ENCODE measurements at places on chromosomes 6 and 20. TPM values are rescaled to one million over a fixed set of nuclear protein-coding genes. Genes with fewer than 3 reads are reported as not detected.

GRCh38 chr20:51106011-51106410 lies 83.1 kb upstream of the KCNG1 start:
- peaks cover 20% of the 10 kb centered on the region for H3K27me3 ChIP-seq
- H3K4me3 ChIP-seq = no peak overlapping the region
- no peaks in the 10 kb centered on the region for H3K36me3 ChIP-seq
- DNase-seq = no peak

DNA sequence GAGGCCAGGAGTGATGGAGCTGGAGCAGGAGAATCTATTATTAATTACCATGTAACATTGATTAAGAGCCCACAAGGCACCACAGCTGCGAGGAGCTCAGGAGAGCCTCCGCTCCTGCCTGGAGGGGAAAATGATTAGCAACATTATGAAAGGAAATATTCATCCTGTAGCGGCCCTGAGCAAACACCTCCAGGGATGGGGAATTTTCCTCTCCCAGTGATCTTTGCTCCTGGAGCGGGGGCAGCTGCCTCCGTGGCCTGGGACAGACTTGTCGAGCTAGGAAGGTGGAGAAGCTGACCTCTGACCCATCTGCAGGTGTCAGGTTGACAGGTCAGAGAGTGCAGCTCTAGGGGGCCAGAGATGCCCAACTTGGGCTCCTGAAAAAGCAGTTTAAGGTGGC lies 40.1 kb upstream of the SIRPA start:
- no peak overlapping the region for H3K27ac ChIP-seq
- H3K4me3 ChIP-seq = no peak overlapping the region
- H3K27me3 ChIP-seq = peaks cover 5% of the 10 kb centered on the region
- DNase-seq = no peak
- peaks cover 7% of the 10 kb centered on the region for H3K4me1 ChIP-seq

Gene MOCS1
- total RNA-seq = 0.69 TPM

- peak within 1 kb of the TSS; percentile 31 for H3K27ac ChIP-seq
- peaks cover 13% of the 10 kb centered on the region for H3K4me1 ChIP-seq
- H3K4me3 ChIP-seq = peak within 1 kb of the TSS; percentile 84
- DNase-seq = peak; percentile 83
- H3K36me3 ChIP-seq = peaks cover 6% of the 10 kb centered on the region
Measured at GRCh38 chr6:13924949-13925881, at the start of gene RNF182. TSS of gene RNF182 (plus strand) at chr6:13924952. CDS start at chr6:13977120, 52,168 bp downstream.

- no peaks in the 10 kb centered on the region for H3K36me3 ChIP-seq
- H3K27ac ChIP-seq = no peak overlapping the region
- no peak overlapping the region for H3K4me3 ChIP-seq
- DNase-seq = peak; percentile 2
Measured at GRCh38 chr6:117028256-117028655, 151.2 kb downstream of the RFX6 start.

- DNase-seq = no peak
- H3K36me3 ChIP-seq = no peaks in the 10 kb centered on the region
- H3K27me3 ChIP-seq = no peaks in the 10 kb centered on the region
Measured at GRCh38 chr6:145548933-145549648, 186.2 kb downstream of the EPM2A start.

GRCh38 chr6:109240370-109241084 lies 141.7 kb downstream of the CD164 start:
- no peaks in the 10 kb centered on the region for H3K36me3 ChIP-seq
- DNase-seq = no peak
- H3K4me3 ChIP-seq = no peak overlapping the region
- H3K27me3 ChIP-seq = no peaks in the 10 kb centered on the region

- H3K27ac ChIP-seq = no peak overlapping the region
- no peaks in the 10 kb centered on the region for H3K4me1 ChIP-seq
- peaks cover 4% of the 10 kb centered on the region for H3K27me3 ChIP-seq
- no peaks in the 10 kb centered on the region for H3K36me3 ChIP-seq
- no peak overlapping the region for H3K4me3 ChIP-seq
Measured at GRCh38 chr6:163319609-163320366, 94.7 kb upstream of the QKI start.

Gene KCNK16
- not detected for total RNA-seq

DNA sequence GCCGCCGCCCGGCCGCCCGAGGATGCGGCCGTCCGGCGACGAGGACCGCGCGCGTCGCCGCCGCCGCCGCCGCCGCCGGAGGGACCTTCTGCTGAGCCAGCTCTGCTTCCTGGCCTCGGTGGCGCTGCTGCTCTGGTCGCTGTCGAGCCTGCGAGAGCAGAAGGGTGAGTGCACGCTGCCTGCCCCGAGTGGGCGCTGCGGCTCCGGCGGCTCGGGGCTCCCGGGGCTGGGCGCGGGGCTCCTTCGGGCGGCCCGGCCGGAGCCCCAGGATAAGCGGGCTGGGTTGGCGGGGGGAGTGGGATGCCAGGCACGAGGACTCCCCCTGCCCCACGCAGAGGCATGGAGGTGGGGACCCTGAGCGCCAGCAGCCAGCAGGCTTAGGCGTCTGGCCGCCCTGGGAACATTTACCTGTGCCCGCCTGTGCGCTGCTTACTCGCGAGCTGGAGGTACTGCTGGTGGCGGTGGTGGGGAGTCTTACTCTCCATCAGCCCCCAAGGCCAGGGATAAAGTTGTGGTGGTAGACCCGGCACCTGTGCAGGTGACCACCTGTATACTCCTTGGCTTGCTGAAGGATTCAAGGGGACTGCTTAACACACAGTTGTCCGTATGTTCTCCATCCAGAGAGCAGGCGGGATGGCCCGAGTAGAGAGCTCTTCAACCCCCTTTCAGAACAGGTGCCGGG lies 520 bp downstream of the SLC24A3 start:
- peak; percentile 59 for DNase-seq
- no peaks in the 10 kb centered on the region for H3K4me1 ChIP-seq
- H3K27me3 ChIP-seq = peaks cover 36% of the 10 kb centered on the region
- no peak overlapping the region for H3K4me3 ChIP-seq
- no peak overlapping the region for H3K27ac ChIP-seq
- no peaks in the 10 kb centered on the region for H3K36me3 ChIP-seq

Gene CAGE1
- 0.31 TPM for total RNA-seq

GRCh38 chr20:23586735-23587525 lies 18.6 kb upstream of the CST9L start:
- no peak for DNase-seq
- no peaks in the 10 kb centered on the region for H3K4me1 ChIP-seq
- no peaks in the 10 kb centered on the region for H3K36me3 ChIP-seq

Gene DDO
- total RNA-seq = not detected

DNA sequence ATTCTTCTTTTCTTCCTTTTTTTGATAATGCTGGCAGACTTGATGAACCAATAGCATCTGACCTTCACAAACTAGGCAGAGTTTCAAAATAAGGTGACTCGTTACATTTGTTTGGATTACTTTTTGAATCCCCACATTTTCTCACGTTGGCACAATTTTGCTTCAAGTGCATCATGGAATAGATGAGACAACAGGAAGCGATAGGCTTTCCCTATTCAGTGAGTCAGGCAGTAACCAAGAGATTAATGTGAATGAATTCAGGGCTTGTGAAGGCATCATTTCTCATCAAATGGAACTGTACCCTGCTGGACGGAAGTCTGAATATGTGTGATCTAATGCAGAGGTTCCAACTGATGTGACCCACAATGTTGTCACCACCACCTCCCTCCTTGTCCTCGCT lies 10.7 kb downstream of the RFPL4B start:
- no peaks in the 10 kb centered on the region for H3K36me3 ChIP-seq
- no peak overlapping the region for H3K4me3 ChIP-seq
- peaks cover 2% of the 10 kb centered on the region for H3K27me3 ChIP-seq
- H3K27ac ChIP-seq = no peak overlapping the region
- no peaks in the 10 kb centered on the region for H3K4me1 ChIP-seq
- no peak for DNase-seq

- no peak overlapping the region for H3K27ac ChIP-seq
- no peak for DNase-seq
- peaks cover 3% of the 10 kb centered on the region for H3K27me3 ChIP-seq
- no peak overlapping the region for H3K4me3 ChIP-seq
Measured at GRCh38 chr6:136209496-136209895, 40.6 kb downstream of the MTFR2 start.

DNA sequence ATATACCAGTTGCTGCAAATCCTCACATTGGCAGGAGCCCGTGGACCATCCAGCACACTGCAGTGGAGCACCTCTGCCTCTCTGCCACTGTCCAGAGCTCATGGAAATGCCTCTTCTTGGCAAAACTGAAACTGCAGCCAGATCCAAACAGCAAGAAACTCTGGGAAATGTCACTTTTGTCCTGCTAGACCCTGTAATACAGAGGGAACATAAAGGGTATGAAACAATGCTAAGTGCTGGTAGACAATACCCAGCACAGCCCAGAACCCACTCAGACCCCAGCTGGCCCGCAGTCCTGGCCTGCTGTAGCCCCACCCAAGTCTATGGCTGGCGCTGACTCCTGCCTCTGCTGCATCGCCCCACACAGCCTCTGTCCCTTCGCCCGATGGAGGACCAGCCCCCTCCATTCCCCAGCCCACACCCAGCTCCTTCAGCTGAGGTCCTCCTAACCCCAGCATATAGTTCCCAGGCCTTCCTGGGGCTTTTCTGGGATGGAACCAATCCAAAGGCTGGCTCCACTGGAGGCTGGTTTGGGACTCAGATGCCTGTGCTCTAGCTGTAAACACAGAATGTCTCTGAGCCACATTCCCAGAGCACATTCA lies 242.5 kb downstream of the LRFN2 start:
- no peak for DNase-seq
- no peaks in the 10 kb centered on the region for H3K36me3 ChIP-seq
- H3K4me1 ChIP-seq = peaks cover 8% of the 10 kb centered on the region
- H3K4me3 ChIP-seq = no peak overlapping the region
- peaks cover 4% of the 10 kb centered on the region for H3K27me3 ChIP-seq

Gene EPB41L1
- total RNA-seq = 0.19 TPM

Data from activated CD4-positive, alpha-beta T cell treated with anti-CD3 and anti-CD28 coated beads, Interleukin-2, amount 10 ng/mL, durations not matched to agents 24 days and 14 days (primary cell).